Aorta (tissue), 5 donors: ENCODE measurements at places on chromosomes 3 and 15. TPM values are rescaled to one million over a fixed set of nuclear protein-coding genes. Genes with fewer than 3 reads are reported as not detected.

- no peak for DNase-seq
These were observed 25.8 kb downstream of the ARHGEF3 start for GRCh38 chr3:56775838-56776555.

DNA sequence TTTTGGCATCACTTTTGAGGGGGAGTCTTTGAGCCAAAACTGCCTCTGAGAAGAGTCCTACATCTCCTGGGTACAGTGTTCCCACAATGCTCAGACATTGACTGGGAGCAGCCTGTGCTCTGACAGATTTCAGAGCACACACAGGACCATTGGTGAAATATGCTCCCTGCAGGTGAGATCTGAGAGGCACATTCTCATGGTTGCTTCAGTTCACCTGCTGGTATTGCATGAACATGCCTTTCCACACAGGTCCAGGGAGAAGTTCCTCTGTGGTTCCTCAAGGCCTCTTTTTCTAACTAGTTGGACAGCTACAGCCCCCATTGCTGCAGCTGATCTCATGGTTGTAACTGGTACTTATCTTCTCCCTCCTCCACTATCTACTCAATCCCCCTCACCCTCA lies 37.0 kb downstream of the FOXL2 start:
- no peak for DNase-seq

DNA sequence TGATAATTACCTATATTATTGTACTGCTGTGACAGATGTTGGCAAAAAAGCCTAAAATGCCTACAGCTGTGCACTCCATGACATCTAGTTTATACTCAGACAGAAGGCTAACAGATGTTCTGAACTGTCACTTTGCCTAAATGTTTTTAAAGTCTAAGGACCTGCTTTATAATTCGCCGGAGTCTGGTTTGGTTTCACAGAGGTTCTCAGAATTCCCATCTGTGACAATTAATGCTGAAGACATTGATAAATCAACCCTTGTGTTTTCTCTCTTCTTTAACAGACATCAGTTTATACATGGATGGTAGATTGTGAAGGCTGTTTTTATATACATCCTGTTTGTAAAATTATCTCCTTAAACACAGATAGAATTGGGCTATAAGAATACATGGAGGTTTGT lies 19.8 kb upstream of the SOX2 start:
- DNase-seq, result no peak

GRCh38 chr3:134822090-134822489 lies 27.0 kb downstream of the EPHB1 start:
- DNase-seq, result no peak

- DNase-seq, result no peak
These were observed 156.3 kb downstream of the WNT5A start for GRCh38 chr3:55330756-55331155.

GRCh38 chr3:167306319-167306718 lies 73.8 kb downstream of the ZBBX start:
- DNase-seq, result no peak

DNA sequence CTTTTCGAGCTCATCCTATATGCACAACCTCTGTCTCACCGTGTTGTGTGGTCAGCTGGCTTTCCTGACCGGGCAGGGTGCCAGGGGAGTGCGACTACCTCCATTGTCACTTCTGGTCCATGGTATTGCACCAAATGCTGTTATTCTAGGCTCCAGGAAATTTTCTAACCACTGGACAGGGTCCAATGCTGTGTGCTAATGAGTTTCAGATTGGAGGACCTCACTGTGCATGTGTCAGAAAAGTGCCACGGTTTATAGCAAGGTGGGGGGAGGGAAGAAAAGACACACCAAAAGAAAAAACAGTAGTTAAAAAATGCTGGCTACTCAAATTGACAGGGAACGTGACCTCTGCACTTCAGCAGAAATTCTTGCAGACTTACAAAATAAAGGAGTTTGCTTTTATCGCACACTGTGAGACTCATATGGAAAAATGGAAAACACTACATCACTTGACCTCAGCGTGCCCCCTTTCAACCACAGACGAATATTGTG lies 480.1 kb downstream of the FOXP1 start:
- peak; percentile 85 for DNase-seq

- no peak for DNase-seq
These were observed 25.0 kb downstream of the ACP3 start for GRCh38 chr3:132342183-132342582.

GRCh38 chr3:9332250-9333030 lies 30.4 kb upstream of the THUMPD3 start:
- no peak for DNase-seq

PAQR5 gene
- total RNA-seq, result 0.71 TPM

C3orf22 gene
- total RNA-seq, result not detected

SLC12A1 gene
- 0.42 TPM for total RNA-seq

CPN2 gene
- total RNA-seq, result not detected

NAALADL2 gene
- total RNA-seq, result 29.8 TPM
